Left ventricle myocardium inferior (tissue), 1 donor: ENCODE measurements at places on chromosomes 5 and 9. TPM values are rescaled to one million over a fixed set of nuclear protein-coding genes. Genes with fewer than 3 reads are reported as not detected.
A peak's percentile ranks its signal among the peaks of the same experiment; 100 is the strongest.

- H3K4me1 ChIP-seq: peaks cover 56% of the 10 kb centered on the region
- H3K27ac ChIP-seq: no peak overlapping the region
- DNase-seq: no peak
Observed at GRCh38 chr9:136964171-136964689, 12.2 kb downstream of the LCN12 start.

Gene INSL6
- not detected for total RNA-seq

DNA sequence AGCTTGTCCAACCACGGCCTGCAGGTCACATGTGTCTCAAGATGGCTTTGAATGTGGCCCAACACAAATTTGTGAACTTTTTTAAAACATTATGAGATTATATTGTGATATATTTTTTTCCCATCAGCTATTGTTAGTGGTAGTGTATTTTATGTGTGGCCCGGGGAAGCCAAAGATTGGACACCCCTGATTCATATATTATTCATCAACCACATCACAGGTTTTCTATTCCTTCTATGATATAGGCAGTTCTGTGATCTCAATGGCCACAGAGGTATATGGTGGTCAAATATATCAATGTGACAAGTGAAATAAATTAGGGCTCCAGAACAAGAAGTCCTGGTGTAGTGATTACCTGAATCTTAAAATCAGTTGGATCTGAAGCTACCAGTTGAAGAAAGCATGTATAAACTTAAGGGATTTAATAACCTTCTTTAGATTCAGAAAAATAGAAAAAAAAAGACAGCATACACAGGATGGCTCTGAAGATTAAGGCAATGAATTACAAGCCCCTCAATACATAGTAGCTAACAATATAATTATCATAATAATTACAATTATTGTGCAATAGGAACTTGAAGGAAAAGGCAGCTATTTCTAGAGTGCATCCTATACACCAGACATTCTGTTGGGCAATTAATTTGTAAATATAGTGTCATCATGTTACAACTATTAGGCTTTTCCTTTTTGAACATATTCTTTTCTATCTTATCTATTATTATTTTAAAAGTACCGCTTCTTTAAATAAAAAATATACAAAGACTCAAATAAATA, 530.4 kb upstream of the PTPRD start:
- no peaks in the 10 kb centered on the region for H3K4me1 ChIP-seq
- DNase-seq: no peak
- no peaks in the 10 kb centered on the region for H3K27me3 ChIP-seq

Gene CATSPER3
- 0.49 TPM for total RNA-seq

Gene PTGER4
- total RNA-seq: 6.2 TPM

Gene NIM1K
- 0.25 TPM for total RNA-seq

Gene ENHO
- total RNA-seq: not detected

DNA sequence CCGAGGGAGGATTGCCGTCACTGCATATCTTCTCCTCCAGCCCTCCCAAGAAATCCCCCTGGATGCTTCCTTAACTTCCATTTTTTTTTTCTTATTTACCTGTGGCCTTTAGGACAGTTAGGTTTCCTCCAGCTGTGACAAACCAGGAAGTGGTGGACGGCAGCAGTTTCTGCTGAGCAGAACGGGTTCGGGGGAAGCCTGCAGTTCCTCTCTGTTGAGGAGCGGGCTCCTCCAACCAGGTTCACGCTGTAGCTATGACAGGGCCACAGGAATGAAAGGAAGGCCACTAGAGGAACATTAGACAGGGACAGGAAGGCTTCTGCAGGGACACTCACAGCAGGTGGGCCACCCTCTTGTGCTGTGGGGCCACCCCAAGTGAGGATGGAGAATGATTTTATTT, 76.7 kb upstream of the SYK start:
- H3K4me1 ChIP-seq: no peaks in the 10 kb centered on the region
- peaks cover 33% of the 10 kb centered on the region for H3K27me3 ChIP-seq
- DNase-seq: no peak
- no peaks in the 10 kb centered on the region for H3K36me3 ChIP-seq
- no peak overlapping the region for H3K27ac ChIP-seq

- DNase-seq: no peak
- H3K36me3 ChIP-seq: no peaks in the 10 kb centered on the region
- no peaks in the 10 kb centered on the region for H3K27me3 ChIP-seq
Observed at GRCh38 chr9:106602344-106602743, 260.6 kb upstream of the ZNF462 start.

Gene HRH2
- total RNA-seq: 47.7 TPM

- H3K36me3 ChIP-seq: no peaks in the 10 kb centered on the region
- peaks cover 15% of the 10 kb centered on the region for H3K4me1 ChIP-seq
- no peak for DNase-seq
- no peak overlapping the region for H3K4me3 ChIP-seq
- H3K27me3 ChIP-seq: no peaks in the 10 kb centered on the region
Observed at GRCh38 chr5:56320686-56321085, 87.6 kb upstream of the ANKRD55 start.

GRCh38 chr5:154273963-154274827, 83.7 kb downstream of the GALNT10 start:
- DNase-seq: no peak
- H3K4me3 ChIP-seq: no peak overlapping the region
- H3K27me3 ChIP-seq: no peaks in the 10 kb centered on the region
- H3K27ac ChIP-seq: peak overlapping the region; percentile 65

Gene FSTL4
- not detected for total RNA-seq

Gene PCDHGA12
- total RNA-seq: 4.8 TPM

- no peaks in the 10 kb centered on the region for H3K36me3 ChIP-seq
- no peak overlapping the region for H3K27ac ChIP-seq
- H3K4me3 ChIP-seq: no peak overlapping the region
- peaks cover 64% of the 10 kb centered on the region for H3K27me3 ChIP-seq
- no peaks in the 10 kb centered on the region for H3K4me1 ChIP-seq
Observed at GRCh38 chr5:161850491-161850890, 2.6 kb downstream of the GABRA1 start.

GRCh38 chr5:51345106-51345505, 38.1 kb upstream of the ISL1 start:
- no peak for DNase-seq
- no peak overlapping the region for H3K4me3 ChIP-seq
- H3K36me3 ChIP-seq: no peaks in the 10 kb centered on the region
- H3K27me3 ChIP-seq: peaks cover 8% of the 10 kb centered on the region

- no peak overlapping the region for H3K4me3 ChIP-seq
- H3K27me3 ChIP-seq: no peaks in the 10 kb centered on the region
- no peak overlapping the region for H3K27ac ChIP-seq
Observed at GRCh38 chr5:160366230-160366629, 4.2 kb downstream of the C1QTNF2 start.

DNA sequence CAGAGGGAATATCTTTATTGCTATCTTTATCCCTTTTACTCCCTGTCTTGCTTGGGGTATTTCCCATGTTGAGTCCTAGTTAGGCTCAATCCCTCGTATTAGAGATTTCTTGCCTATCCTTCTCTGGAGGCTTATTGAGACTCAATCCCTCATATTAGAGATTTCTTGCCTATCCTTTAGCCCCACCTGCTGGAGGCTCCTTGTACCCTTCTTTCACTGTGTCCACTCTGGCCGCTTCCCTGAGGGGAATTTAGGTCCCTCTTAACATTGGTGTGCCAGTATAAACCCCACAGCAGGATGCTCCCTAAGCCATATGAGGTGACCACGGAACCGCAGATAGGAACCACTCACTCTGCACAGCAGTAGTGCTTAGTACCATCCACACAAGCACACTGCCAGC, 110.7 kb upstream of the MAMDC2 start:
- no peak overlapping the region for H3K27ac ChIP-seq
- H3K4me1 ChIP-seq: no peaks in the 10 kb centered on the region
- no peak for DNase-seq
- H3K4me3 ChIP-seq: no peak overlapping the region
- H3K27me3 ChIP-seq: no peaks in the 10 kb centered on the region

DNA sequence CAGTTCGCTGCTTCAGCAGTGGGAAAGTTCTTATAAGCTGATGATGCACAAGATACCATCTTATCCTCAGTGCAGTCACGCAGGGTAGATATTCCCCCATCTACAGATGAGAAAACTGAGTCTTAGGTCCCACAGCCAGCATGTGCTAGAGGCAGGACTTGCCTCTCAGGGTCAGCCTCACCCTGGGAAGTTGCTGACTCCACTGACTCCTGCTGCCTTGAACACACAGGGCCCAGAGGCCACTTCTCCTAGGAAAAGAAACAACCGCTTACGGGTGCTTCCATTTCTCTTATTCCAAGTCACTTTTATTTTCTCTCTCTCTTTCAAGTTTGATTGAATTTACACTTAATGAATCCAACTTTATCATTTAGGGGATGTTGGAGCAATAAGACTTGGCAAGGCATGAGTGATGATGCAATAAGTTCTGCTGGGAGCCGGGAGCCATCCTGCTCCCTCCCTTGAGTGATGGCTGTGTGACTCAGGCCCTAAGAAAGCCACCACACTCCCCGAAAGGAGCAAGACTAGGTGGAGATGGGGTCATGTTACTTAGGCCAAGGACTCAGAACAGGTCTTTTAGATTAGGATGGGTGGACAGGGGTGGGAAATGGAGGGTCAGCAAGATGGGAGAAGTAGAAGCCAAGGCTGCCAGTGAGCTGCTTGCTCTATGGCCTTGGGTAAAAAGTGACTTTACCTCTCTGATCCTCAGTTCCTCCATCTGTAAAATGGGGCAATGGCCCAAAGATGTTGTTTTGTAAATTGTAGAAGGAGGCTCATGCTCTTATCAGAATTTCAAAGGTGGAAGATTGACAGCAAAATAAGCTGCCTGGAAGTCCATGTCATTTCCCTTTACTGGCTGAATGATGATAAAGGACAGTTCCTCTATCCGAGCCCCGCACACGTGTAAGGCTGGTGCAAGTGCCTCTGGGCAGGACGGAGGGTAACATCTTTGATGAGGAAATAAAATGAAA, 67.4 kb upstream of the ZNF618 start:
- peak; percentile 18 for DNase-seq
- H3K36me3 ChIP-seq: no peaks in the 10 kb centered on the region
- H3K4me1 ChIP-seq: peaks cover 11% of the 10 kb centered on the region
- peaks cover 33% of the 10 kb centered on the region for H3K27me3 ChIP-seq

GRCh38 chr5:59645380-59645779, 248.1 kb downstream of the PDE4D start:
- H3K4me1 ChIP-seq: peaks cover 12% of the 10 kb centered on the region
- no peak overlapping the region for H3K4me3 ChIP-seq
- H3K27ac ChIP-seq: no peak overlapping the region
- H3K36me3 ChIP-seq: no peaks in the 10 kb centered on the region
- DNase-seq: no peak
- no peaks in the 10 kb centered on the region for H3K27me3 ChIP-seq

DNA sequence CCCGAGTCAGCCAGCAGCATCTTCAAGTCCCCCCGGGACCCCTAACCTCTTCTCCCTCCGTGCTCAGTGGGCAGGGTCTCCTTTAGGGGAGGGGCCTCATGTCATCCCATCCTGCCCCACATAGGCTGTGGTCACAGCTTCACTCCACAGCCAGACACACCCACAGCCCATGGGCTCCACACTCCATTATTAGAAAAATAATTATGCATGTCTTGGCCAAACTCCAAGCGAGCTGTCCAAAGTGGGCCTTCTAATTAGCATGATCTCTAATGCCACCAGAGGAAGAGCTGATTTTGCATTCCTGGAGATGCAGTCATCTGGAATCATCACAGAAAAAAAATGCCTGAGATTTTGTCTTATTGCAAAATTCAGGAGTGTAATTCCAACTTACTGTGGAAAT, 418.2 kb downstream of the IRX2 start:
- peaks cover 25% of the 10 kb centered on the region for H3K27me3 ChIP-seq
- no peak for DNase-seq
- H3K4me3 ChIP-seq: no peak overlapping the region
- no peaks in the 10 kb centered on the region for H3K36me3 ChIP-seq

GRCh38 chr9:107513464-107514100, 24.0 kb upstream of the KLF4 start:
- DNase-seq: no peak
- no peak overlapping the region for H3K27ac ChIP-seq
- no peaks in the 10 kb centered on the region for H3K27me3 ChIP-seq
- H3K36me3 ChIP-seq: no peaks in the 10 kb centered on the region
- no peaks in the 10 kb centered on the region for H3K4me1 ChIP-seq

DNA sequence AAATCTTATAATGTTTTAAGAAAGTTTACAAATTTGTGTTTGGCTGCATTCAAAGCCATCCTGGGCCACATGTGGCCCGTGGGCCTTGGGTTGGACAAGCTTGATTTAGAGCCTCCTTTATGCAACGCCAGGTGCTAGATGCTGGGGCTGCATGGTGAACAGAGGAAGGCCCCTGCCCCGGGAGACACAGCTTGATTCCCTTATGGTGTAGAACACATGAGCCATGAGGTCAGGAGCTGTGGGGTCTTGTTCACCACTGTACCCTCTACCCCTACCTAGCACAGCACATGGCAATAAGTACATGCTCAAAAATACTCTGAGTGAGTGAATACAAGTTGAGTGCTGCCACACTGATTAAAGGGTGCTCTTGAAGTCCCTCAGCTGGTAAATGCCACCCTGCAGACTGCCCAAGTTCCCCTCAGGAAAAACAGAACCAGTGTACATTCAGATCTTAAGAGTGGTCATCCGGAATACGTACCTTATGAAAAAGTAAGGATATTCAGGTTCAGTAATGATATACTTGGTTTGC, 71.9 kb downstream of the ARRDC3 start:
- H3K36me3 ChIP-seq: no peaks in the 10 kb centered on the region
- no peak for DNase-seq
- H3K27ac ChIP-seq: peak overlapping the region; percentile 87
- H3K27me3 ChIP-seq: no peaks in the 10 kb centered on the region
- peaks cover 54% of the 10 kb centered on the region for H3K4me1 ChIP-seq

- H3K4me1 ChIP-seq: peaks cover 14% of the 10 kb centered on the region
- H3K27ac ChIP-seq: no peak overlapping the region
- no peaks in the 10 kb centered on the region for H3K36me3 ChIP-seq
- H3K27me3 ChIP-seq: no peaks in the 10 kb centered on the region
- H3K4me3 ChIP-seq: no peak overlapping the region
- no peak for DNase-seq
Observed at GRCh38 chr9:106682420-106682819, 180.5 kb upstream of the ZNF462 start.

DNA sequence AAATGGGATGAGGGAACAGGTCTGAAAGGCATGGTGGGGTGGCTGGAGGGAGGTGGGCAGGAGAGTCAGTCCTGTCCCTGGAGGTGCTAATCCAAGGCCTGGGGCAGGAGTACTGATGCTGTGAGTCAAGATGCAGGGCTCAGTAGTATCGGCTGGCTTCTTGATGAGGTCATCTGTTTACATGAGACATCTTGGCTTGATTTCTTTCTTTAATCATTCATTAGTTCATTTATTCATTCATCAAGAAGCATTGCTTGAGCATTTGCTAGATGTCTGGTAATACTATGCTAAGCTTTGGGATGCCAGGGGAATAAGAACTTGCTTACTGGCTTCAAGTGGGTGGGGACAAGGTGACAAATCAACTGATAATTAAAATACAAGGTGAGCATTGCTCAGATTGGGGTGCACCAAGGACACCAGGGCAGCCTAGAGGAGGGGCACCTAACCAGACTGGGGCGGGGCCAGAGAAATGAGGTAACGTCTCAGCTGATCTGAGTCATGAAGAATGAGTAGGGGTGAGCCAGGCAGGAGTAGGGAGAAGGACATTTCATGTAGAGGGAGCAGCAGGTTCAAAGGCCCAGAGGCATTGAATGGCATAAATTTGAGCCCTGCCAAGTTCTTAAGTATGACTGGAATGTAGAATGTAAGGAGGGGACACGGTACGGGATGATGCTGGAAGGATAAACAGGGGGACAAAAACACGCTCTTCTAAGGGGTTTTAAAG, 88.8 kb downstream of the EGFLAM start:
- H3K4me3 ChIP-seq: no peak overlapping the region
- DNase-seq: no peak
- peaks cover 36% of the 10 kb centered on the region for H3K27me3 ChIP-seq

Gene PROB1
- 46.3 TPM for total RNA-seq
